Right lung (tissue), 10 donors: ENCODE measurements at places on chromosomes 16 and 17.

DNA sequence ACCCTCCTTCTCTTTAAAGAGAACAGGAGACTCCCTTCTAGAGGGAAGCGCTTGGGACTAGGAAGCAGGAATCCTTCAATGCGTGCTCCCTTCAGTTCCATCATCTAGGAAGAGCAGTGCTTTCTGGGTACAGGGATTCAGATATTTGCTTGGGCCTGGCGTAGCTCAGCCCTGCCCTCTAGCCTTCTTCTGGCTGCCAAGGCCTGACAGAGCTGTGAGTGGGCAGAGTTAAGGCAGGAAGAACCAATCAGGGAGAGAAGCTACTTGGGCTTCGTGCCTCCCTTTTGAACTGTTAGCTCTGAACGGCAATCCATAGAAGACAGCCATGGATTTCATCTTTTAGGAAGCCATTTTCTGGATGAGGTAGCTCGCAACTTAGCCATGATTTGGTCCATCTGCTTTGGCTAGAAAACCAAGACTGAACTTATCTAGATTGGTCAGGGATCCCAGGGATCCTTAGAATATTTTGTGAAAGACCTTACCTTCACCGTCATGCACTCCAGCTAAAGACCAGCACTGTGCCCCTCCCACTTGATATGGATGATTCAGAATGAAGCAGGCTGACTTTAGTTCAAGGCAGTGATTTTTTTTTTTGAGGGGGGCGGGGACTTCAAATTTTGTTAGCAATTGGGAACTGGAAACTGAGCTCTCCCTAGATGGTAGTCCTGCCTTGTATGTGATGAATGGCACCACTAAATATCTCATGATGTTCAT is 2.5 kb upstream of the CORO6 start:
- no peak for DNase-seq

DNA sequence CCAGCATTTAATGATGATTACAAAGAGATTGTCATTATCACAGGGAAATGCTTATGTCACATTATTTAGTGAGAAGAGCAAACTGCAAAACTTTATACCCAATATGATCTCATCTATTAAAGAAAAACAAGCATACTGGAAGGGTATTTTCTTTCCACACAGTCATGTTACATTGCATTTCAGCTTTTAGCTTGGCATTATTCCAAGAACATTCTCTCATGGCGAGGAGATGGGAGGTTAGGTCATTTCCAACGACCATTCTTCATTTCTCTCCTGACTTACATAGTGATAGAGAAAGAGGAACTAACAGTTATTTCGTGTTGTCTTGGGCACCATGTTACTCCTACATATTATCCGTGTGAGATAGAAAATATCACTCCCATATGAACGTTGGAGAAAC is 309.4 kb upstream of the XYLT1 start:
- DNase-seq: no peak

DNA sequence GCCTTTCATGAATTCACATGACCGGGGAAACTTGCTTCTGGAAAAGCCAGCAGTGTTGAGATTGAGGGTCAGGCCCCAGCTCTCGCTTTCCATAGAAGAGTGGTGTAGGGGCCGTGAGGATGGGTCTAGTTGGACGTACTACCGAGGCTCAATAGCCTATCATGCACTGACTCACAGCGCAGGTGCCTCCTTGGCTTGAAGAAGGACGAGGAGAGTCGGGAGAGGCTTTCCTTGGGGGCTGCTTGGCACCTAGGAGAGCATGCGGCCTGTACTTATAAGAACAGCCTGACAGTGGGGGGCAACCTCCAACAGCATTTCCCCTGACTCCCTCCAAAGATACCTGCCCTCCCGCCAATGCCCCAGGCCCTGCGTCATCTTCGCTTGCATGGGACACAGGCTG is 37.6 kb downstream of the WSCD1 start:
- no peak for DNase-seq

- no peak for DNase-seq
Observed at GRCh38 chr16:75044800-75045361, 46.1 kb downstream of the ZNRF1 start.

DNA sequence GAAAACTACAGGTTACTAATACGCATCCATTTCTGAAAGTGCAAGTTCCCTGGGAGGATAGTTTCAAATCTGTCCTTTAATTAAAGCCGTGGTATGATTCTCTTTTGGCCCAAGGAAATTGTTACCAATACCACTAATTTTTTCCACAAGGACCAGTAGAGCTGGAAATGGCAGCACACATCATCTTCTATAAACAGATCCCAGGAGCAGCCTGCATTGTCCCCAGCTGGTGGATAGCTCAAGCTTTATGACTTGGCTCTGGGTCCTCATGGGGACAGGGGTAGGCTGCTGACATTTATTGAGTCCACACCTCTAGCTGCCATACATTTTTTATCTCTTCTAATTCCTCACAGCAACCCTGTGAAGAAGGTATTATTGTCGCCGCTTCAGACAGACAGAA is 35.8 kb upstream of the BHLHA9 start:
- DNase-seq: no peak

GRCh38 chr16:84471316-84471715 is 33.1 kb downstream of the MEAK7 start:
- DNase-seq: no peak

- no peak for DNase-seq
Observed at GRCh38 chr17:57343717-57344116, 87.4 kb downstream of the MSI2 start.
